ENCODE measurements at places on chromosomes 12 and 14.

GRCh38 chr12:118271770-118272417 is 100.8 kb downstream of the TAOK3 start:
- DNase-seq: no peak

GRCh38 chr12:75666939-75667334 is 155.5 kb upstream of the KRR1 start:
- DNase-seq: no peak

DNA sequence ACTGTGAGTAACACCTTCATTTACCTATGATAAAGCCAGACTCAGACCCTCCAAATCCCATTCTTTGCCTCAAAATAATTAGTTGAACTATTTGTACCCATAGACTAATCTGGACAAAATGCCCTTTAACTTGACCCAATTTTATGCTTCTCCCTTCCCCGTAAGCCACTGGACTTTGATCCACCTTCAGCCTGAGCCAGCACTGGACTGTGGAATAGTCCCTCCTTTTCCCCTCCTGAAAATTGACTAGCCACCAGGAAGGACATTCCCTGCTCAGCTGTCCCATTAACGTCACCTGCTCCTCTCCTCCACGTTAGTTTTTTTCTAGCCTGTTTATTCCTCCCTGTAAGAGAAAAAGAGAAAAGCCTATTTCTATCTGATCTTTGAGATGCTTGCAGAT is 10.3 kb downstream of the MED21 start:
- no peak for DNase-seq

GRCh38 chr12:103978384-103978982 is 12.8 kb downstream of the TDG start:
- no peak for DNase-seq

GRCh38 chr14:88430976-88431375 is 45.5 kb downstream of the SPATA7 start:
- DNase-seq: no peak

DNA sequence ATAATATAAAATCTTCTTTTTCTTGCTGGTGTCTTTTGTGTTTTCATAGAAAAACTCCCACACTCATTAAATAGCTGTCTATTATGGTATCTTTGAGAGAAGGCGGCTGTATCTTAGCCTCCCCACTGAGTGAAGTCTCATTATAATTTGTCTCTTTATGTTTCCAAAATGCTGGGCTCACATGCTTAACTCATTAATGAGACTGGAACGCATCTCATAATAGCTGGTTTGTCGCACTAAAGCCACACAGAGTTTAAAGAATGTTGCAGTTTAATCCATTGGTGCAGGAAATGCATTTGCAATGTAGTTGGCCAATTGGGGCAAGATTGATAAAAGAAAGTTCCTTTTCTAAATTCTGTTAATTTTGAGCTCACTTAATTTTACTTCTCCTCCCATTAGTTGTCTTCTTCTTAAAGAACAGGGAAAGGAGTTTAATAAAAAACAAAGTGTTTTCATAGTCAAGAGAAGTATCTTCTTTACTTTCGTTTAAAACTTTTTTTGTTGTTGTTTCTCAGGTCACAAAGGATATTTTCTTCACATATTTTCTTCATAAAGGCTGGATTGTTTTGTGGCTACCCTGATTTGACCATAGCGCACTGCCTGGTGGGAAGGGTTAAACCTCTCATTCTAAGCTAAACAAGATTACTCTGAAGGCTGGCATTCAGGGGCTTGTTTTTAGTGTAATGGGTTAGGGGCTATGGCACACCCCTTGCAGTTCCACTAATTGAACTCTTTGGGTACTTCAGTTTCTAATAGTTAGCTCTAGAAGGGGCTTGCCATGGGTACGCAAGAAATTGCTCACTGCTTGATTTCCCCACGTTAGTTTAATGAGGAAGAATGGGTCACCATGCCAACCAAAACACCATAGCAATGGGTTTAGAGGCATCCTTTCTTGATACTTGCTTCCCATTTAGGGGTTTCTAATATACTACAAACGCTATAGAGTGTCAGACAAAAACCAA is 197.0 kb downstream of the TMTC2 start:
- DNase-seq: no peak

DNA sequence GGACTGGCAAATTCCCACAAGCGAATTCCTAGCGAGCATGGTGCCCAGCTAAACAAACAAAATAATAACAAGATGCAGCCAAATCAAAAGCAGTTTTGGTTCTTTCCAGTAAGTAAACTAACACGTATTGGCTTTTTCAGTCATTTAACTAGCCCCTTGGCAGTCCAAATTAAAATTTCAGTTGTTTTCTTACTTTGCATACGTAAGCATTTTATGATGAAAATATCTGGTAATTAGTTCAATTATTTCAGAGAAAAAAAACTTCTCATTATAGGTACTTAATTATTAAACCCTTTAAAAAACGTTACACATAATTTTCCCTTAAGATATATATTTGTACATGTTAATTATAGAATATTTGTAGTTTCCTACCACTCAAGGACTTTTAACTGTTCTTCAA is 70.1 kb downstream of the ST8SIA1 start:
- no peak for DNase-seq

- peak; percentile 59 for DNase-seq
Observed at GRCh38 chr12:24948420-24948756, 513 bp downstream of the BCAT1 start.

GRCh38 chr12:55922126-55922525 is 5.6 kb downstream of the PYM1 start:
- DNase-seq: no peak

DNA sequence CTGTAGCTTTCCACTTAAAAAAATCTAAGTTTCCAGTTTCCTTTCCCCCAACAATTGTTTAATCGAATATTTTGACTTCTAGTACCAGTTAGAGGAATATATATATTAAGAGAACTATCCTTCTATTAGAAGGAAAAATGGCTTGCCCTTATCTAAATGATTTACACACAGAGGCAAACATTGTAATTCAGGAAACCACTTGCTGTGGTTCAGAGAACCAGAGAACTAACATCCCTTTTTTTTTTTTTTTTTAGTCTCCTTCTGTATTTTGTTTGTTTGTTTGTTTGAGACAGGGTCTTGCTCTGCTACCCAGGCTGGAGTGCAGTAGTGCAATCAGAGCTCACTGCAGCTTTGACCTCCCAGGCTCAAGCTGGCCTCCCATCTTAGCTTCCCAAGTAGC is 746.6 kb downstream of the VRK1 start:
- DNase-seq: no peak

DNA sequence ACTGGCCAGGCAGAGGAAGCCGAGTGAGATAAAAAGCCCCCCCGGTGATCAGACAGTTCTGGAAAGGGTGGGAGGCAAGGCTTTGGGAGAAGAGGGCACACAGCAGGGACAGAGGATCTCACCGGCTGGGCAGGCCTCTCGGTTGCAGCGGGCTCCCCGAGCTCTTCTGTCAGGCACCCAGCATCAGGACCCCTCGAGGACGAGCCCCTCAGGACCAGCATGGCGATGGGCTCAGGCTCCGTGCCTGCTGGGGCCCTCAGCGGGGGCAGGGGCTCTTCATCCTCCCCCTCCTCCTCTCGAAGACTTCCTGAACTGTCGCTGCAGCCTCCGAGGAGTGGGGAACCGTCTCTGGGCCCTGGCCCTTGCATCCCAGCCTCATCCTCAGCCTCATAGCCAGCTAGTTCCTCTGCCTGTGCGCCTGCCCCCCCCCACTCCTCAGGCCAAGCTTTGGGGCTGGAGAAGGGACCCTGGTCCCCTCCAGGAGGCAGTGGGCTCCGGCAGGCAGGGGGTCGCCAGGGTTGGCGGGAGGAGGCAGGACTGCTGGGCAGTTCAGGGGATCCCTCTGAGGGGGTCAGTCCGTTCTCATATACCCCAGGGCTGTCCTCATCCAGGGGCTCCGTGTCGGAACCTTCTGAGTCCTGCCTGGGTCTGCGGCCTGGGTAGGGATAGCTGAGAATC is 3.4 kb upstream of the AP1G2 start:
- no peak for DNase-seq

- no peak for DNase-seq
Observed at GRCh38 chr12:132111654-132112304, 32.3 kb downstream of the DDX51 start.

DNA sequence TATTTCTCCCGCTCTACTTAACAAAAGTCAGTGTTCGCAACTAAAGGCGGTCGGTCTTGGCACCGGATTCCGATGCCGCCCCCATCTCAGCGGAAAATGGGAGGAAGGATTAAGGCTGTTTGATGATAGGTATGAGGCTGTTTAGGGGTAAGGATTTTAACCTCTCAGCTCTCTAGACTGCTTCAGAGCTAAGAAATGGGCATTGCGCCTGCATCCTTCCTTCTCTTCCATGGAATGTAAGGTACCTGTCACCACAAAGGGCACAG is 1.4 kb downstream of the COCH start:
- no peak for DNase-seq

GRCh38 chr14:70183991-70184390 is 4.8 kb downstream of the SLC8A3 start:
- no peak for DNase-seq

DNA sequence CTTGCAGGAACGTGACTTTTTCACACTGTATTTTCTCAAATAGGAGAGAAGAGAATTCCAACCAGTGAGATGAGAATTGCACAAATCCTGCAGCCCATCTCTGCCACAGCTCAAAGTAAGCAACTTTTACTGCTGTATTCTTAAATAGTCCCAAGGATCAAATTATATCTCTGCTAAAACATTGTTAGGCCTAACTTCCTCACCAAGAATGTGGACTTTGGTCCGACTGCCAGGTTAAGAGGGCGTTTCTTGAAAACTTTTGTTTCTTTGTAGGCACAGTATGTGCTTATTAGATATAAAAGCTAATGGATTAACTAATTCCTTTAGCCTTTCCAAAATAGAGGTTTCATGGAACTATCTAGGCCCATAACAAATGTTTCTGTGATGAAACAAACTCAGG is 61.4 kb upstream of the IFNG-AS1 start:
- DNase-seq: no peak

DNA sequence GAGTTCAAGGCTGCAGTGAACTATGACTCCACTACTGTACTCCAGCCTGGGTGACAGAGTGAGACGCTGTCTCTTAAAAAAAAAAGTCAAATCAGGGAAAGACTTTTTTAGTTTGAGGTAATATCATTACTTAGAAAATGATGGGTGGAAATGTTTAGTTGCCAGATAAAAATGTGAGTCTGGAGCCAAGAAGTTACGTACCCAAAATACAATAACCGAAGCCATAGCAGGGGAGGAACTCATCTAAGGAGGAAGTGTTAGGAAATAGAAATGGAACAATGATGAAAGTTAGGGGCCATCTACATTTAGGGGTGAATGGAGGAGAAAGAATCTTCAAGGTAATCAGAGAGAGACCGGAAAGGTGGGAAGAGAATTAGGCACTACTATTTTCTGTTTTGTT is 98.8 kb downstream of the DACT1 start:
- no peak for DNase-seq

DNA sequence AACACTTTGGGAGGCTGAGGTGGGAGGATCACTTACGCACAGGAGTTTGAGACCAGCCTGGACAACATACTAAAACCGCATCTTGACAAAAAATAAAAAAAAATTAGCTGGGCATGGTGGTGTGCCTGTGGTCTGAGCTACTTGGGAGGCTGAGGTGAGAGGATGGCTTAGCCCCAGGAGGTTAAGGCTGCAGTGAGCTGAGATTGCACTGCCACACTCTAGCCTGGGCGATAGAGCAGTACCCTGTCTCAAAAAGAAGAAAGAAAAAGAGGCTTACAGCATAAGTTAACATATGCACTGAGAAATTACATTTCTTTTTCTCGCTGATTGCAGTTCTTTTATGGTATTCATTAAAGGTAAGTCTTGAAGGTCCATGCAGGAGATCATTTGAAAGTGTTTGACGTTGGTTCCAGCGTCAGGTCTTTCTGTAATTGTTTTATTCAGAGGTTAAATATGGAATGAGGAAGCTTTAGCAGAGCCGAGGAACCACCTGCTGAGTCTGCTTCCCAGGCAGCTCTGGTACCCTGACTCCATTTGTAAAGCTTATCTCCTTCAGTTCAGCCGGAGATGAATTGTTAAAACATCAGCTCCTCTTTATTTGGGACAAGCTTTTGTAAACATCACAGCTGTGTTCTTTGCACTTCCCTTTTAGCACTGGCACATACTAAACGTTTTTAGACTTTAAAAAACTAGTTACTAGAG is 18.5 kb downstream of the SFSWAP start:
- DNase-seq: no peak

DNA sequence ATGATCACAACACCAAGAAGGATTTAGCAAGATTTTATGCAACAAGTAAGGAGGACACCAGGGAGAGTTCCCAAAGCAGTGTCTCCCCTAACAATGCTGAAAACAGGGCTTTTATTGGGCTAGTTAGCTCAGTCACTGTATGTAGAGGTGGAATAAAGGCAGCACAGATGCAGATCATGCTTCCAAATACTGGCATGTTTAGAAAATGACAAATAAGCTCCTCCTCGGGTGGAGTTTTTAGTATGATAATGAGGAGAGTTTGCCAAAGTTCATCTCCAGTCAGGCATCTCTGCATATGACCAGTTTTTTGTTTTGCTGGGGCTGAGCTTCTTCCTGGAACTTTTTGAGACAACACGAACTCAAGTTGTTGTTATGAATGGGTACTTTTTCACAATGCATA is 4.4 kb upstream of the AVPR1A start:
- no peak for DNase-seq

DNA sequence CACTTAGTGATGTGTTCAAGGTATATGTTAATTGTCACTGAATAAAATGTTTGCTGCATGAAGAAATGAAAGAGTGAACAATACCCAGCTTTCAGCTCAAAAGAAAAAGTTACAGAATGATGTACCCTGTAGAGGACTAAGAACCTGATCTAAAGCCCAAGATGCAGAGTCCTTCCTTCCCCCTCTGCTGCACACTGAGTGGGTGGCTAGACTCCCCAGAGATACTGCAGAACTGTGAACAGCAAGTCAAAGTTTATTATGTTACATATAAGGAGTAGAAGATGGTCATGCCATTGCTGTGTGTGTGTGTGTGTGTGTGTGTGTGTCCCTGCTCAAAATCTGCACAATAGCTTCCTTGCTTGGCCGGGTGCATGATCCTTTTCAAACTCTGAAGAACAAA is 83.9 kb downstream of the RPAP3 start:
- no peak for DNase-seq

DNA sequence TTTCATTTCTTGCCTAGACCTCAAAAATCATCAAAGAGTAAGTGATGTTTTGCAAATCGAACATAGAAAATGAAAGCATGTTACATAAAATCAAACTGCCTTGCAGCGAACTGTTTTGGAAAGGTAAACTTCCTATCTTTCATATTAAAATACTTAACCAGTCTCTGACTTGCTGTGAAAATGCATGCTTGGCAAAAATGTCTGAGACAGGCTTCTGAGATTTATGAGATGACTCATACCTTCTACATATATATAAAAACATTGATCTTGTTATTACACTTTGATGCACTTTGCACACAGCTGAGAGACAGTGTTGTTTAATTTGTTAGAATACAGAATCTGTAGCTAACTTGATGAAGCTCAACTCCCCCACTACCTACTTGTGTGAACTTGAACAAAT is 179.1 kb downstream of the KITLG start:
- no peak for DNase-seq

- DNase-seq: no peak
Observed at GRCh38 chr12:57497223-57498131, 9.6 kb downstream of the MARS1 start.

- no peak for DNase-seq
Observed at GRCh38 chr14:30906752-30907658, 32.6 kb downstream of the COCH start.

Data from stimulated activated CD4-positive, alpha-beta T cell treated with anti-CD3 and anti-CD28 coated beads, Interleukin-15, amount 100 ng/mL, for 24 hours (primary cell).